ENCODE measurements at places on chromosomes 1 and 21.

DNA sequence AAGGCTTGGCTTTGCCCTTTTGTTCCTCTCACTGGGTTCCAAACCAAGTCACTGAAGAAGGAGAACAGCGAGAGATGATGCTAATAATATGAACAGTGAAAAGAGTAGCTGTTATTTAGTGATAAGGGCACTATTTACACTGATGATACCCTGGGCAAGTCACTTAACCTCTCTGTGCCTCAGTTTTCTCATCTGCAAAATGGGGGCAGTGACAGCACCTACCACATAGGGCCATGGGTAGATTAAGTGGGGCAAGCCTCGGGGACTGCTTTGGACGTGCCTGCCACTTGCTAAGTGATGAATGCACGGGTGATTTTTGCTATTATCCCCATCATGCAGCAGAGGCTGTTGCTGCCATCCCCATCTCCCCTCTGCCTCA is 9.2 kb downstream of the ATP13A2 start:
- DNase-seq = no peak

GRCh38 chr1:18883636-18884418 is 18.5 kb downstream of the ALDH4A1 start:
- DNase-seq = peak; percentile 63

- no peak for DNase-seq
These were observed 1.4 kb downstream of the NUDC start for GRCh38 chr1:26922901-26923300.

GRCh38 chr1:116793357-116793935 is 39.2 kb downstream of the CD2 start:
- DNase-seq = no peak

DNA sequence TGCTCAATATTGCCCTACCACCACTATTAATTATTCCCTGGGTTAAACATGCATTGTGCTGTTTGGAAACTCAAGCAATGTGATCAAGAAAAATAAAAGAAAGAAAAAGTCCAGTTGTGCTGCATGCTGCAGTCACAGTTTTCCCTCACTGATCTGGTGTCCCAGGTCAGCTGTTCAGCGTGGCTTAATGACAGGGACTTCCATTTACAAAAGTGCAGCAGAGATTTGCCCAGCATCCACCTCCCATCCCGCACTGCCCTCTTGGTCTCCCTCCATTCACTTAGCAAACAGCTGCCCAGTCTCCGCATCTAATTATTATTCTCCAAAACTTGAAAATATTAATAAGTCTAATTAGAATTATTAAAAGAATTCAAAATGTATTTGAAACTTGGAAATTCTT is 2.0 kb upstream of the OR2T4 start:
- no peak for DNase-seq

DNA sequence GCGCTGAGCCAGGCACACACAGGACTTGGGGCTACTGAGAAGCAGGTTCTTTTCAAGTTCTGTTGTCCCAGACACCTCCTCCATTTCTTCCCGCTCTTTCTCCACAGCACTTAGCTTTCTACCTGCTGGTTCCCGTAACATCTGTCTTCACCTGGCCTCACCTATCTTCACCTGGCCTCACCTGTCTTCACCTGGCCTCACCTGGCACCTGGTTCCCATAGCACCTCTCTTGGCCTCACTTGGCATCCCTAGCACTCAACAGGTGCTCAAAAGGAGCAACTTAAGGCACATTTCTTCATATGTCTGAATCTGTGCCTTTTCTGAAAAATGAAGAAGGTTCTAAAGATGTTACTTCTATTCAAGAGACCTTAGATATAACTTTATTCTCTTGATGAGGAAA is 10.4 kb downstream of the KCNK1 start:
- DNase-seq = no peak

- no peak for DNase-seq
These were observed 166.9 kb downstream of the IER5 start for GRCh38 chr1:181255270-181255929.

DNA sequence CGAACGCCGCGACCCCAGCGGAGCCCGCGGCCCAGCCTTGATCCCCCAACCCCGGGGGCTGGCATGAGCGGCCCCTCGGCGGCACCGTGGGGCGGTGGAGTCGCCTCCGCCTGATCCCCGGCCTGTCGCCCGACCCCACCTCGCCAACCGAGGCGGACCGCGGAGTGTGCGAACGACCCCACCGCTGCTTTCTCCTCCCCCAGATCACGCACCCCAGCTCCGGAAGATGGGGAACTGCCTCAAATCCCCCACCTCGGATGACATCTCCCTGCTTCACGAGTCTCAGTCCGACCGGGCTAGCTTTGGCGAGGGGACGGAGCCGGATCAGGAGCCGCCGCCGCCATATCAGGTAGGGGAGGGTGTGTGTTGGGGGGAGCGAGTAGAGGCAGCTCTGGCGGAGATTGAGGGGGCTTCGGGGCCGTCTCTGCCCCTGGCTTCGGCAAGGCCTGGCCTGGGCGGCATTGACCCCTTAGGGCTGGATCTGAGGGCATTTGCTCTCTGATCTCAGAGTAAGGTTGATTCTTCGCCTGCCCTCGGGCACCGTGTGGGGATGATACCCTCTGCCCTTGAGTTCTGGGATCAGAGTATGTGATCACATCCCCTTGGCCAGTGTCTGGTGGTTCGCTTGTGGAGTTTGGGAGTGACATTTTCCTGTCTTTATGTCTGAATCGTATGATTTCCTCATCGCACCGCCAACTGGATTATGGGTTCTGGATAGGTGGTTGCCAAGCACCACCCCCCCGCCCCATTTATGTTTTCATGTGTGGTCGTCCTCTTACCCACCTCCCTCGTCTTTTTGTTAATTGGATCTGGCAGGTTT is 668 bp downstream of the RNF11 start:
- peak; percentile 24 for DNase-seq

DNA sequence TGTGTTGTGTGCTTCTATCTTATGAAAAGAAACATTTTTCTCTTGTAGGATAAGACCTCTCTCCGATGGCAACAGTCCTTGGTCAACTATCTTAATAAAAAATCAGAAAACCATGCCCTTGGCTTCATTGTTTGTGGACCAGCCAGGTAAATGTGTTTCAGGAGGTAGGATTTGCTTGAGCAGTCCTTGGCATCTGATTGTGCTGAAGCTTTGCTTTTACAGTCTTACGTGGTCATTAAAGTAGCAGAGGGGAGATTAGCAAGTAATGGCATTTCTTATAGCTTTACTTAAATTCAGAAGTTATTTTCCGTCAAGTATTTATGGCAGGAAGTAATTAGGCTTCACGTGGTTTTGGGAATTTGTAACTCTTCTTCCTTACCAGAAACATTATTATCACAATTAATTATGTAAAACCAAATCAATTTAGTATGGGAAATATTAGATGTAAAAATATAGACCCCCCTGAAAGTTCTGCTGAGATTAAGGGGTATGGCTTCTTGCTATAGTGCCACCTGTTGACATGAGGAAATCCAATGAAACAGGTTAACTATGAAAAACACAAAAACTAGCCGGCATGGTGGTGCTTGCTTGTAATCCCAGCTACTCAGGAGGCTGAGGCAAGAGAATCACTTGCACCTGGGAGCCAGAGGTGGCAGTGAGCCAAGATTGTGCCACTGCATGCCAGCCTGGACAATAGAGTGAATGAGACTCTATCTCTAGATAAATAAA is 49.0 kb downstream of the MAP3K21 start:
- no peak for DNase-seq

GRCh38 chr21:43827015-43827611 is 37.7 kb downstream of the RRP1 start:
- no peak for DNase-seq

GRCh38 chr1:90969241-90969640 is 52.6 kb downstream of the ZNF644 start:
- DNase-seq = no peak

GRCh38 chr1:43367904-43368645 is at the start of gene ELOVL1:
ELOVL1 (minus strand) TSS chr1:43368011; CDS start chr1:43365609, 2,402 bp downstream.
- peak; percentile 94 for DNase-seq

DNA sequence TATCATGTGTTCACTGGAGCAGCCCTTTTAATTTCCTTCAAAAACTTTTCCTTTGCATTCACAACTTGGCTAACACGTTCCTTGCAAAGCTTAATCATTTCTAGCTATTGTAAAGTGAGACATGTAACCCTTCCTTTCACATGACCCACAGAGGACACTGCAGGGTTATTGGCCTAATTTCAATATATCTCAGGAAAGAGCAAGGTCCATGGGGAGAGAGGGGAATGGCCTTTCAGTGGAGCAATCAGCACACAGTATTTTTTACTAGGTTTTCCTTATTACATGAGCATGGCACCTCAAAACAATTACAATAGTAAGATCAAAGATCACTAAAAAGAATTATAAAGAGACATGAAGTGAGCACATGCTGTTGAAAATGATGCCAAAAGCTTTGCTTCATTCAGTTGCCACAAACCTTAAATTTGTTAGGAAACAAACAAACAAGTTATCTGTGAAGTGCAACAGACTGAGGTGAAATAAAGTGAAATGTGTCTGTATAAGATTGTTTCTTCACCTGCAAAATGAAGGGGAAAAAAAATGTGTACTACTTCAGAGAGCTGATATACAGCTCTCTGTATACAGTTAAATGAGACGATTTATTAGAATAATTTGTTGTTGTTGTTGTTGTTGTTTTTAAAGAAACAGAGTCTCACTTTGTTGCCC is 61.5 kb downstream of the EIF4G3 start:
- DNase-seq = no peak

GRCh38 chr1:76262601-76263000 is 188.1 kb downstream of the ST6GALNAC3 start:
- DNase-seq = no peak

DNA sequence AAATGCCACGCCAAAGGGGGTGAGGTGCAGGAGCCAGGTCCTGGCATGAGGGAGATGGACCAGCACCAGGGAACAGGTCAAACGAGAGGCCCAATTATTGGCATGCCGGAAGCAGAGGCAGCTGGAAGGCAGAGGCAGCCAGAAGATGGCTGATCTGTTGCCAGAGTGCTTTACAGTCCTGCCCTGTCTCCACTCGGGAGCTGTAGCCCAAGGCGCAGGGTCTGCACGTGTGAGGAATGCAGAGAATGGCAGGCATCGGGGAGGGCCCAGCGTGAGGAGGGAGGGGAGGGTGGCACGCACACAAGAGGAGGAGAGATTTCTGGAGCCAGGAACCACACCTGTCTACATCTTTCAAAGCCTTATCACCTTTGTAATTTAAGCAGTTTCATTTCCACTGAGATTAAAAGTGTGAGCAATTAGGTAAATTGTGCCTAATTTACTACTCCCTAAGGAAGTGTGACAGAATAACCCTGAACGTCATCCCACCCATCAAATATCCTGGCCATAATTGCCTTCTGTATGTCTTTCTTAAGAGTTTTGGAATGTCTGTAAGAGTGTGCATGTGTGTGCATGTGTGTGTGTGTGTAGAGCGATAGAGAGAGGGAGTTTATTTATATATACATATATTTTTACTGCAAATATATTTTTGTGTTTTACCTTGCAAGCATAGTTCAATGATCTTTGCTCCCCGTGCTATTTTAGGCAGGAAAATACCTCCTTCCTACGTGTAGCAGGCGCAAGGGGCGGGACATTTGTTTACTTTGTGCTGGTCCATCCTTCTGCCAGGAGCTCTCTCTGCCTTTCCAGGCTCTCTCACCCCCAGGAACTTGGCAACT is 125.5 kb upstream of the SERBP1 start:
- DNase-seq = no peak

GRCh38 chr1:198156745-198157240 is at the start of gene NEK7:
NEK7 (plus strand) TSS chr1:198156998; CDS start chr1:198232581, 75,583 bp downstream.
- DNase-seq = peak; percentile 73

GRCh38 chr1:152679459-152679858 is 4.4 kb downstream of the LCE2C start:
- DNase-seq = no peak

DNA sequence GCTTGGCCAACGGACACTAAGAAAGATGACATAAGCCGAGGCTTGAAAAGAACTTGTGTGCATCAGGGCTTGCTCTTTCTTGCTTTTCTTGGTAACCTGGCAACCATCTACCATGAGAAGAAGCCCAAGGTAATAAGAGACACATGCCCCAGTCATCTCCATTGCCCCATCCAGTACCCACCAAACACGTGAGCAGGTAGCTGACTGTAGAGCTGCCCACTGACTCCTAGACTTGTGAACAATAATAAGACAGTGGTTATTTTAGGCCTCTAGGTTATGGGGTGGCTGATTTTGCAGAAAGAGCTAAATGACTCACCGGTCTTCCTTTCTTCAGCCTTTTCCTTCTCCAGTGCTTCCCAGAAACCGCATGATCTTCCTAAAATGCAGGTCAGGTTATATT is 105.0 kb upstream of the JUN start:
- no peak for DNase-seq

DNA sequence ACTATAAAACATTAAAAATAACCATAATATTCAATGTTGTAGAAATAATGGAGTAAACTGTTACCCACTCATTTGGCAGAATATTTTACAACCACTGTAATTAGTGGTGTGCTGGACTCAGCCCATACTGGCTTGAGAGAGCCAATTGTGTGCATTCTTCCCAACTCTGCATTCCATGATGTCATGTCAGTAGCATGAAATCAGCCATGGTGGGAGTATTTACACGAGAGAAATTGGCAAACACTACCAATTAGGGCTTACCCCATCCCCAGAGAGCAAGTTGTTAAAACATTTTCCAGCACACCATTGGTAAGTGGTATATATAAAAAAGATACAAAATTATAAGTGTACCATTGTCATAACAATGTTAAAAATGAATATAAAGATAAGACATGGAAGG is 19.1 kb upstream of the QSOX1 start:
- no peak for DNase-seq

GRCh38 chr1:89974696-89975470 is 20.0 kb upstream of the ZNF326 start:
- no peak for DNase-seq

DNA sequence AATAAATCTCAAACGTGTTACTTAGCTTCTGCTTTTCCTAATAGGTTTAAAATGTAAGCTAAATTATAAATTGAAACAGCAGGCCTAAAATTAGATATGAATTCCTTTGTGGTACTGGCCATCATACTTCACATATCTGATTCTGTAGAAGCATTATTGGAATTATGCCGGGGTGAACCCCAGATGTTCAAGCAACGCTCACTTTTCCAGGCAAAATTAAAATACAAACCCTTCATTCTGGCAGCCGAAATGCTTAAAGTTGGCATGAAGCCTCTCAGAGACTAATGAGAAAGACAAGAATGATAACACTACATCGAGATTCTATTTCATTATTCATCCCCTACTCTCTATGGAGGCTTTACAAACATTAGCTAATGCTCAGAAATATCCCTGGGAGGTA is 1352.7 kb upstream of the ADGRL2 start:
- no peak for DNase-seq

DNA sequence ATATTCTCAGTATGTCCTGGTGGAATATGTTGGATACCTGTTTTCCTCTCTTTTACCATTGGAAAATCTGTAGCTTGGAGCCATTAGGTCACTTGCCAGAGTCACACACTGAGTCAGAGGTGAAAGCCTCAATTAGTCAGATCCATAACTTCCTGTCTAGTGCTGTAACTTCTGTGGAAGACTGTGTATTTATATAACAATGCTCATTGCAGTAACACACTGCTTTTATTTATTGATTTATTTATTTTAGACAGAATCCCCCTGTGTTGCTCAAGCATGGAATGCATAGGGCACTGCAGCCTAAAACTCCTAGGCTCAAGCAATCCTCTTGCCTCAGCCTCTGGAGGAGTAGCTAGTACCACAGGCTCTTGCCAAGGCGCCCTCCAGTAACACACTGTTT is 1.3 kb upstream of the DOCK7 start:
- peak; percentile 36 for DNase-seq

Measured in activated CD4-positive, alpha-beta T cell treated with anti-CD3 and anti-CD28 coated beads, Interleukin-2, amount 50 U/mL, for 16 hours (primary cell).